ENCODE measurements at places on chromosomes 16 and 17.

DNA sequence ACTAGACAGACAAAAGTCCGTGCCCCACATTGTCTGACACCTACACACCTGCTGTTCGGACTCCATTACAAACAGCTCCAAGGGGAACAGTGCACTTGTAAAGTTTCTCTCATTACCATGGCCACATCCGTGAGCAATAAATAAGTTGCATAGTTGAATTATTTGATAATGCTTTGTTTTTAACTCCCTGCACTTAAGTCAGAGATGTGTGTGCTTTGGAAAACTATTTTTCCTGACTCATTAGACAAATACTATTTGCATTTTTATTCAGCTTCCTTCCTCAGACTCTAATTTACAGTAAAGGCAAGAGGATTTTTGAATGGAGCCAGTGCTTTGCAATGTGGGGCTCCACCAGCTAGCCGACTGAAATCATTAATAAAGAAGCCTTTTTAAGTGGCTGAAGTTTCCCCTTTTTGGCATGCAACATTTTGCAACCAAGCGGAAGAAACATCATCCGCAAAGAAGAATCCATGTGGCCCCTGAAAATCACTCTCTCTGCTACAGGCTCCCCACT, 6.5 kb upstream of the CCL2 start:
- DNase-seq = peak; percentile 80

GRCh38 chr17:53635444-53635843, 187.3 kb upstream of the KIF2B start:
- peak; percentile 16 for DNase-seq

GRCh38 chr17:73188011-73188410, 4.8 kb upstream of the COG1 start:
- DNase-seq = no peak

- DNase-seq = no peak
Observed at GRCh38 chr16:1777375-1778199, 4.7 kb upstream of the MRPS34 start.

DNA sequence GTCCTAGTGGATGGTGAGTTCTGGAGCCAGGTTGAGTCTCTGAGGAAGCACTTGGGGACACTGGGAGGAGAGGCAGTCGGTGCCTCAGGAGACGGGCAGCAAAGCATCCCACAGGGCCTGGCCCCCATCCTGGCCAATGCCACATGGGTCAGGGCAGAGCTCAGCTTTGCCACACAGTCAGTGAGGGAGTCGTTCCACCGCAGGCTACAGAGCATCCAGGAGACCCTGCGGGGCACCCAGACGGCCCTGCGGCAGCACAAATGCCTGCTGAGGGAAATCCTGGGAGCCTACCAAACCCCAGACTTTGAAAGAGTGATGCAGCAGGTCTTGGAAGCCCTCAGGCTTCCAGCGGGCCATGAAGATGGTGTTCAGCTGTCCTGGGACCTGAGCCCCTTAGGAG, 39.7 kb downstream of the PLD6 start:
- no peak for DNase-seq

DNA sequence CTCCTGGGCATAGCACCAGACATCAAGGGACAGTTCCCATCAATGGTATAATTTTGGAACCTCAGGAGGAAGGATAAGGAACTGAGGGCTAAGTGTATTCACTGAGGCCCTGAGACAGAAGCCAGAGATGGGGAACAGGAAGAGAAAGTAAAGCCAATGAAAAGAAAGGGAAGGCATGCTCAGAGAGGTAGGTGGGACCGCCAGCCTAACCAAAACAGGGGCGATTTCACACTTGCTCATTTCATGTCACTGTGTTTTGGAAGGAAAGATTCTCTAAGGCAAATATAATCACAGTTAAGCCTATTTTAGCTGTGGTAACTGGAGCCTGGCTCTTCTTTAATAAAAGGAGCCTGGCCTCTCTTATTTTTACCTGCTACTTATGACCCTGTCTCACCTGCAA, 411.1 kb downstream of the CDH13 start:
- no peak for DNase-seq

- DNase-seq = no peak
Observed at GRCh38 chr17:13721705-13722104, 120.0 kb upstream of the HS3ST3A1 start.

GRCh38 chr16:73951481-73951880, 345.1 kb upstream of the PSMD7 start:
- DNase-seq = peak; percentile 51

GRCh38 chr16:84677017-84677803, 22.6 kb upstream of the USP10 start:
- DNase-seq = no peak

GRCh38 chr16:381012-381788, 578 bp downstream of the PGAP6 start:
- no peak for DNase-seq

Data from fibroblast of skin of right biceps (primary cell).